ENCODE measurements at places on chromosomes 13 and 19. TPM values are rescaled to one million over a fixed set of nuclear protein-coding genes. Genes with fewer than 3 reads are reported as not detected.

DNA sequence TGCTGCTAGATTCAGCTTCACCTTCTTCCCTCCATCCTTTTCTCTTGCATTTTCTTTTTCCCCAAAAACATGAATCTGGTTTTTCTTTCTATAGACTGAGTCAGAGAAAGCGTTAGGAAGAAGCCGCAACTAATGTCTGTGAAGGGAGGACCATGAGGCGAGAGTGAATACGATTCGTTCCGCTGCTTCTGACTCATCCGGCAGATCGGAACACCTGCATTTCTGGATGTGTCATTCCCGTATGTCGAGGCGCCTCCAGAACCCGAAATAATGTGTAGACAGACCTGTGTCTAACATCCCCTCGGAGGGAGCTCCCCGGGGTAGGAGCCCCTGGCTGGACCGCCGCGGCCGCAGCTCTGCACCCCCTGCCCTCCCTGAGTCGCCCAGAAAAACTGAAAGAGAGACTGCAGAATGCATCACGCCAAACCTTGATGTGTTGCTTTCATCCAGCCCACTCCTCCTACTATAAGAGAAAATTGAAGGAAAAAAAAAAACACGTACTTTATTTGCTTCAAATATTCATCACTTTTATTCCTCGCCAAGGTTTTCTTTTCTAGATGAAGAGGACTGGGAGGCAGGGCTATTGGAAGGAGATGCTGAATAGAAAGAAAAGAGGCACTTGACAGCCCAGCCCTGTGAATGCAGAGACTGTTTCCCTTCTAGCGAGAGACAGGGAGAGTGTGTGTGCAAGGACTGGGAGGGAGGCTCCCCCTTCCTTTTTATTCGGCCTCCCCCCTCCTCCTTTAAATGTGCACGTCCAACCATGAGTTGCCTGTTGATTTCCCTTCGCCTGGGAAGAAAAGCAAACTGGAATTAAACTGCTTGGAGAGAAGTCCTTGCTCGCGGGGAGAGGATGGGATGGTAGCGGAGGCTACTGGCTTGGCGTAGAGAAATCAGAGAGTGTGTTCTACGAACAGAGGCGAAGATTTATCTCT is 616 bp upstream of the PCDH17 start:
- no peak for DNase-seq

- DNase-seq = no peak
These were observed 479.1 kb downstream of the FOXO1 start for GRCh38 chr13:40187324-40187795.

The CHAF1A gene
- 9.7 TPM for total RNA-seq

- DNase-seq = no peak
These were observed 820.6 kb upstream of the PCDH9 start for GRCh38 chr13:68050761-68051160.

The LILRB5 gene
- not detected for total RNA-seq

The ZNF471 gene
- total RNA-seq = not detected

DNA sequence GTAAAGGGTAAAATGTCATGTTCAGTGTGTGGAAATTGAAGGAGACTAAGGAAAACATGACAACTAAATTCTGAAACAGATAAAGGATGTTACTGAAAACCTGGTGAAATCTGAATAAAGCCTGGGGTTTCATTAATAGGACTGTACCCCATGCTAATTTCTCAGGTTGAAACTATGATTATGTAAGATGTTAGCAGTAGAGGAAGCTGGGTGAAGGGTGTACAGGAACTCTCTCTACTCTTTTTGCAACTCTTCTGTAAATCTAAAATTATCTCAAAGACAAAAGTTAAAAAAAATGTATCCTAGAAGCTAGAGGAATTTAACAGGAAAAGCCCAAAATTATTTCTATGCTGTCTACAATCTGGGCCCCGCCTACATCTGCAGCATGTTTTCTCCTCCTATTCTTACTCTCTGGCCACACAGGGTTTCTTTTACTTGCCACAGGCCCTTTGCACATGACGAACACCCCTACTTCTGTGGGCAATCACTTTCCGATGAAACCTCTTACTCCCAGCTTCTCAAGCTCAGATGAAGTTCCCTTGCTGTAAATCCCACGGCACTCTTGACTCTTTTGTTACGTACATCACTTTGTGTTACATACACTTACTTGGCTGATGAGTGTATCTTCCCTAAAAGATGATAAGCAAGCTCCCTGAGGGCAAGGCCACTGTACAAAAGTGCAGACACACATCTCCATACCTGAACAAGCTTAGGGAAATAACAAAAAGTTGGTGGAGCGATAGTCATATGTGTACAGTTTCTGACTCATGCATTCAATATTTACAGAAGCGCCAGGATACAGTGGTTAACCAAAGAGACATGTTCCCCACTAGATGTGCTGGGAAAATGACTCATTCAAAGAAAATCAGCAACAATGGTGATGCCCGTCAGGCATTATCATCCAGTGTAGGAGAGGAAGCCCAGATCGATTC is 32.6 kb downstream of the RUBCNL start:
- no peak for DNase-seq

- DNase-seq = no peak
These were observed 79.1 kb downstream of the STARD13 start for GRCh38 chr13:33206425-33206824.

The FBXO46 gene
- total RNA-seq = 16.0 TPM

DNA sequence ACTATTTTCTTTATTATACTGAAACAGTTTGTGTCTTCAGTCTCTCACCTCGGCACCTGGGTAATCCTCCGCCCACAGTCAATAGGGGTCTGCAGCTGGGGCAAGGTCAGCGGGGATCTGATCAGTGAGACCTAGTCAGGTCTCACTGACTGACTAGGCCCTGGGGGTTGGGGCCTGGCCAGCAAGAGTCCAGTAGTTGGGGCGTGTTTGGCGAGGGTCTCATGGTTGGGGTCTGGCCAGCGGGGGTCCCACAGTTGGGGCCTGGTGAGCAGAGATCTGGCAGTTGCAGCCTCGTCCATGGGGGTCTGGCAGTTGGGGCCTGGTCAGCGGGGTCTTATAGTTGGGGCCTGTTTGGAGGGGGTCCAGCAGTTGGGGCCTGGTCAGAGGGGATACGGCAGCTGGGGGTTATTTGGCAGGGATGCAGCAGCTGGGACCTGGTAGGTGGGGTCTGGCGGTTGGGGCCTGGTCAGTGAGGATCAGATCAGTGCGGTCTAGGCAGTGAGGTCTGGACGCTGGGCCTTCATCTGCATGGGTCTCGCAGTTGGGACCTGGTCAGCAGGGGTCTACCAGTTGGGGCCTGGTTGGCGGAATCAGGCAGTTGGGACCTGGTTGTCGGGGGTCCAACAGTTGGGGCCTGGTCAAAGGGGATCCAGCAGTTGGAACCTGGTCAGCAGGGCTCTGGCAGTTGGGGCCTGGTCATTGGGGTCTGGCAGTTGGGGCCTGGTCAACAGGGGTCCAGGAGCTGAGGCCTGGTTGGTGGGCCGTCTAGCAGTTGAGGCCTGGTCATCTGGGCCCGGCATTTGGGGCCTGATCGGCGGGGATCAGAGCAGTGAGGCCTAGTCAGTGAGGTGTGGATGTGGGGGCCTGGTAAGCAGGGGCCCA is 61.1 kb upstream of the TPM4 start:
- DNase-seq = no peak

The ZNF132 gene
- total RNA-seq = 1.2 TPM

GRCh38 chr13:43911278-43911677 is 31.6 kb downstream of the LACC1 start:
- DNase-seq = no peak

The SH2D3A gene
- total RNA-seq = not detected

The ZNF534 gene
- total RNA-seq = not detected

DNA sequence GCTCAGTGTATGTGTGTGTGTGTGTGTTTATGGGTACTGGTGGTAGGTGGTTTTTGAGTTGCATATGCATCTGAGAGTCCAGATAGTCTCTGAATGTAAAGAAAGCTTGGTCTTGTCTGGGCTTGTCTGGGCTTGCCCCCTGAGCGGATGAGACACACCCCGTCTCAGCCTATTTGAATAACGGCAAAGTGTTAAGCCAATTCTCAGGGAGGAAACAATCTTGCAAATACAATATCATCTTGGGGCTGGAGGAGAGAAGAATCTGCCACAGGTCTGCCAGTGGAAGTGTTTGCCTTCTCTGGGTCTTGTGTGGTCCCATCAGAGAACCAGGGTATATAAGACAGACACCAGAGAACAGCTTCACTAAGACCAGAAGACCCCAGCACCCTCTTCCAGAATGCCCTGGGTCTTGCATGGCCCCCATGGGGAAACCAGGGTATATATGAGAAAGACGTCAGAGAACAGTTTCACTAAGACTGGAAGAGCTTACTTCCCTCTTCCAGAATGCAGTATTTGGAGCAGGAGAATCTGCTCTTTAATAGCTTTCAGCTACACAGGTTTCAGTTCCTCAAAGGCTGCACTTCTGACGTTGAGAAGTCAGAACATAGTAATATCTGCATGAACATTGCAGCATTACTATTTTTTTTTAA is 13.3 kb downstream of the CD70 start:
- DNase-seq = no peak

The ZNF729 gene
- total RNA-seq = not detected

The KLF5 gene
- total RNA-seq = 2.1 TPM

DNA sequence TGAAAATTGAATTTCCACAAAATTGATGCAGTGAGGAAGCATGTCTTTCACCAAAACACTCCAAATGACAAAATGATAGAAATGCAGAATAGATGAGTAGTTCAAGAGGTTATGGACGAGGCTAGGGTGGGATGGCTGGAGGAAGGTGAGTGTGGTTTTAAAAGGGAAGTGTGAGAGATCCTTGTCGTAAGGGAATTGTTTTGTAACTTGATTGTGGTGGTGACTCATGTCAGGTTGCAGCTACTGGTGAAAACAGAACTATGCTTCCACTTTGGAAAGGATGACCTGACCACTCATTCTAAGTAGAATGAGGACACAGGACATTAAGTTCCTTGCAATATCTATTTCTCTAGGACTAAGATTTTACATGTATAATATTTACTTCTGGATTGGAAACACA is 345.7 kb downstream of the MTUS2 start:
- DNase-seq = no peak

DNA sequence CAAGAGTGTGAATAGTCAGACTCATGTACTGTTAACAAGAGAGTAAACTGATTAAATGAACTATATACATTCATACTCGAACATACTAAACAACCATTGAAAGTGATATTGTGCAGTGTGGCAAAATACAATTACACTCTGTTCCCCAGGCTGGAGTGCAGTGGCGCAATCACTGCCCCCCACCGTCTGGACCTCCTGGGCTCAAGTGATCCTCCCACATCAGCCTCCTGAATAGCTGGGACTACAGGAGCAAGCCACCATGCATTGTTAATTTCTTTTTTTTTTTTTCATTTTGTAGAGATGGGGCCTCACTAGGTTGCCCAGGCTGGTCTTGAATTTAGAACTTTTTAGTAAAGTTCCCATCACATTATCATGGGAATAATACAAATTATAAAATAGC is 77.3 kb upstream of the LSM14A start:
- no peak for DNase-seq

DNA sequence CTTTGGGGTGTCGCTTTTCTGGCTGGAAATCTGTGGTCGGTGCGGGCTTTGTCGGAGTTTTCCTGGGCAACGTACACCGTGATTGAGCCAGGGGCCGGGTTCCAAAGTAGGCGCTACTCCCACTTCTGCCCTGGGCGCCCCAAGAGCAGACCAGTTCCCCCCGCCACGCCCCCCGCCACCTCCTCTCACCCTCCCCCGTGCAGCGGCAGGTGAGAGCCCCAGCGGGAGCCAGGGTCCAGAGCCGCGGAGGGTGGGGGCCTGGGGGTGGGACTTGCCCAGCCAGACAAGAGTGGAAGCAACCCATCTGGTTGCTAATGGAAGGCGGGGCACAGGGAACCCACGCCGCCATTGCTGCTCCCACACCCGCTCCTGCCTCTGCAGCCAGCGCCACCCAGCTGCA is 2195.9 kb downstream of the PCDH9 start:
- no peak for DNase-seq

- DNase-seq = no peak
These were observed 723.7 kb upstream of the SLITRK1 start for GRCh38 chr13:84605927-84606326.

DNA sequence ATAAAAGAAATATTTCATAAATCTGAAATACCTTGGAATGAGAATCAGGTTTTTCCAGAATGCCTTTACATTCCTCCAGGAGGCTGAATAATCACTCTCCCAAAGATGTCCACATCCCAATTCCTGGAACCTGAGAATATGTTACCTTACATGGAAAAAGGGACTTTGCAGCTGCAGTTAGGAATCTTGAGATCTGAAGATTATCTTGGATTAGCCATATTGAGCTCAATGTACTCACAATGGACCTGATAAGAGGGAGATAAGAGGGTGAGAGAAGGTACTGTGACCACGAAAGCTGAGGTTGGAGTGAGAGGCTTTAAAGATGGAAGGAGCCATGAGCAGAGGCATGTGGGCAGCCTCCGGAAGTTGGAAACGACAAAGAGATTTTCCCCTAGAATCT is 36.8 kb upstream of the MBNL2 start:
- no peak for DNase-seq

The SYMPK gene
- 67.2 TPM for total RNA-seq

The RFPL4A gene
- not detected for total RNA-seq

- DNase-seq = no peak
These were observed 63.7 kb downstream of the SPATA13 start for GRCh38 chr13:24224232-24224680.

DNA sequence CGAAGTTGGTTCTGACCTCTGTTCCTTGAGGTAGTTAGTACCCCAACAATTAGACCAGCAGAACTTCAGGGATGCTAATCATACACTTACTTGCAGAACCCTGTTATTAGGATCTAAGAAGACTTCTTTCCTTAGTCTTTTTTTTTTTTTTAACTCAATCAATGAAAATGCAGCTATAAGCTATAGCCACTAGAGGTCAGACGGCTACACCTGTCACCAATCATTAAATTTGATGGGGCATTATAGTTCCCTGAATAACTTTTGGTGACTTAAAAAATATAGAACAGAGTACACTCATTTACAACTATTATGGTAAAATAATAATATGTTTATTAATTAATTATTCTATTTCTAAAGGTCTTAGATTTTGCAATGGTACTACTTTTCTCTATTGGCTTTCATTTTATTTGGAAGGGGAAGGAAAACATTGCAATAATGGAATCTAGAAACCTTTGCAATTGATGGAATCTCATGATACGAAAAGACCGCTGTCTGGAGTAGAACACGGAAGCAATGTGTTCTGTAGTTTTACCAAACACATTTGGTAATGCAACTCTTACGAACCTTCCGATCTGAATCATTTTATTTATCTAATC is 483.2 kb downstream of the DIAPH3 start:
- DNase-seq = no peak

DNA sequence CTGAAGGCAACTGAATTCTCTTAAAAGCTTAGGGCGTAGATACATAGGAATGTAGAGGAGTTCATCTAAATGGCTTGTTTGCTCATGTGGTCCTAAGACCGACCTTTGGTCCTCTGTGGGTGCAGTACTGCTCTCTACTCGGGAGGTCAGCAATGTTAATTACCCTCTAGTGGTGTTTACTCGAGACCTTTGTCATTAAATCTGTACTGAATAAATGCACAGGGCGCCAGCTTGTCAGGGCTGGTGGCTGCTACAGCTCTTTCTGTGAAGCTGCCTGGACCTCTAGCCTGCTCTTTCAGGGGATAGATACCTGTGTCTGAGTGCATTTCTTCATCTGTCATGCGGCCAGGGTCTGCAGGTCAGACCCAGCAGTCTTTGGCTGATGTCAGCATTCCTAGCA is 29.2 kb upstream of the MPHOSPH8 start:
- peak; percentile 34 for DNase-seq

- DNase-seq = peak; percentile 64
These were observed 34.4 kb downstream of the NLRP4 start for GRCh38 chr19:55870736-55871135.
